ENCODE measurements at places on chromosomes 4 and X.

GRCh38 chrX:89034679-89035078 lies 287.7 kb downstream of the CPXCR1 start:
- no peak for DNase-seq

DNA sequence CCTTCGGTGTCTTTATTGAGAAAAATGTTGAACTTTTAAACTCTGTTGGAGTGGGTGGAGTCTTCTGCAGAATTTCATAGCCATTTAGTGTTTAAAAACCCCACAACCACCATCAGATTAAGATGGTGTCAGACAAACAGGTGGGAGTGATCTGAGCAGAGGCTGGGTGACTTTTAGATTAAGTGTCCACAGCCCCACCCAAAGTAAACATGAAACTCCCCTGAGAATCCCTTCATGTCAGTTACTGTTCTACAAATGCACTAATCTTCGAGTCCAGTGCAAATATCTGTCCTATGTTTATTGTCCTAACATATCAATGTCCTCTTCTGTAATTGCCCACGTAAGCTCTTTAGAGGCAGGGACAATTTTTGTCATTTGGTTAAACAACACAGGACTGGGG lies 175.6 kb upstream of the RBPJ start:
- no peak for DNase-seq

GRCh38 chr4:73673286-73673685 lies 53.0 kb upstream of the RASSF6 start:
- DNase-seq: no peak

DNA sequence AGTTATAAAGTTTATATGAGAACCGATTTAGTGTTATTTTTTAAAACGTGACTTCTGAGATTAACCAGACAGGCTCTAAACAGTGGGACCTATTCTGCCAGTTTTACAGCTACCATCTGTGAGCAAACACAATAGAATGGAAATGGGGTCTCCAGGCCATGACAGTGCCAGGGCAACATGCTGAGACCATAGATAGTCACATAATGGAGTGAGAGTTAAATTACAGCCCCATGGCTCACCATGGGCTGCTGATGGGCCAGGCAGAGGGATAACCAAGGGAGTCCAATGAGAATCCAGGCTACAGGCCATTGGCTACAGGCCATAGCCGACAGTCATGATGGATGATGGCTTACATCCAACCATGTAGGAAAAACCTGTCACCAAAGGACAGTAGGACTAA lies 183.5 kb upstream of the NDP start:
- no peak for DNase-seq

- no peak for DNase-seq
These were observed 89.9 kb upstream of the CPEB2 start for GRCh38 chr4:14912426-14912825.

- no peak for DNase-seq
These were observed 42.7 kb upstream of the NKAP start for GRCh38 chrX:119986203-119986602.

- DNase-seq: peak; percentile 36
These were observed 1.2 kb downstream of the PRPS1 start for GRCh38 chrX:107629540-107629909.

GRCh38 chrX:126718440-126718839 lies 101.1 kb upstream of the PRR32 start:
- no peak for DNase-seq

GRCh38 chr4:2831611-2832308 lies 11.9 kb upstream of the ADD1 start:
- no peak for DNase-seq

DNA sequence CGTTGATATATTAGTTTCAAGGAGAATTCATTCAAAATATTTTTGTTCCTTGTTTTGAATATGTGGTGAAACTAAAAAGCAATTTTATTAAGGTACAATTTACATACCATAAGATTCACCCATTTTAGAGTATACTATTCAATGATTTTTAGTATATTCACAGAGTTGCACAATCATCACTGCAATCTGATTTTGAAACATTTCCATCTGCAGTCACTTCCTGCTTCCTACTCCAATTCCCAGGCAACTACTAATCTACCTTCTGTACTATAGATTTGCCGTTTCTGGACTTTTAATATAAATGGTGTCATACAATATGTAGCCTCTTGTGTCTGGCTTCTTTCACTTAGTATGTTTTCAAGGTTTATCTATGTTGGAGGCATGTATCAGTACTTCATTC lies 71.3 kb downstream of the SLC9A7 start:
- peak; percentile 6 for DNase-seq

DNA sequence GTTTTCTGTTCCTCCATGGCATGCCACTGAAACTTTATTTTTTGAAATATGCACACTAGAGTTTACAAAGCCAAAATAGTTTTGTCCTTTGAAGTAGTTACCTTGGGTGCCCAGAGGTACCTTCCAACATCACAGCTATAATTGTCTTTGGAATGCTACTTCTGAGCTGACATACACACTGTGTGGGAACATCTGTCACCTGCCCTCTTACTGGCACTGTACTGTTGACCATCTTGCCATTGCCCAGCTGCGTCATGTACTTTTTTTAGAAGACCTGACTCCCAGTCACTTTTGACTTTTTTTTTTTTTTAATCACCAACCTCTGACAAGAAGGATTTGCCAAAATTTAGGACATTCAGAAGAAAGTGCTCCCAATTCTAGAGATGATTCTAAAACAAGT lies 200.5 kb upstream of the CXorf66 start:
- no peak for DNase-seq

- DNase-seq: peak; percentile 42
These were observed 23.8 kb upstream of the PLAC1 start for GRCh38 chrX:134682081-134682480.

DNA sequence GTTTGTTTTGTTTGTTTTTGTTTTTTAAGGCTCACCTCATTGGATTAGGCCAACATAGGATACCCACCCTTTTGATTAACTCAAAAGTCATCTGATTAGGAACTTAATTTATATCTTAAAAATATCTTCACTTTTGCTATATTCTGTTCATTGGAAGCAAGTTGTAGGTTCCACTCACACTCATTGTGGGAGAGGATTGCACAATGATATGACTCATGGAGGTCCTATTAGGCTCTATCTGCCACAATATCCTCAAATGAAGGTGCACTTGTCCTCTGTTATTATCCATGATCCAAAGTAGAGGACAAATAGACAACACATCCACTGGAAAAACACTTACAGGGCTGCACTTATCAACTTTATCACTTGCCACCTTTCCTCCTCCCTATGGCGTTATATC lies 60.5 kb upstream of the ADAMTS3 start:
- DNase-seq: peak; percentile 13

DNA sequence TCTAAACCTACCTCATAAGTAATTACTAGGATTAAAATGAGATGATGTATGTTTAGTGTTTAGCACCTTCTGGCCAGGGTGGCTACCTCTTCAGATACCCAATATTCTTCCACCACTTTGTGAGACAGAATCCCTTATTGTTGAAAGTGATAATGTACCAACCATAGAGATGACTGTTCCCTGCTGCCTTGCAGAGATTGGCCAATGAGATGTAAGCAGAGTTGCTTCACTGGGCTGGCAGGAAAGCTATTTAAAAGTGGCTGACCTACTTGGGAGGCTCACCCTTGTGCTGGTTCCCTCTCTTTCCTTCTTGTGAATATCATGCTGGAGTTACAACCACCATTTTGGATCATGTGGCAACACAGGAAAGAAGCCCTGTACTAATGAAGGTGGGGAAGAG lies 58.9 kb downstream of the TMEM154 start:
- DNase-seq: no peak

- peak; percentile 38 for DNase-seq
These were observed 355.7 kb downstream of the GALNTL6 start for GRCh38 chr4:172168888-172169287.

DNA sequence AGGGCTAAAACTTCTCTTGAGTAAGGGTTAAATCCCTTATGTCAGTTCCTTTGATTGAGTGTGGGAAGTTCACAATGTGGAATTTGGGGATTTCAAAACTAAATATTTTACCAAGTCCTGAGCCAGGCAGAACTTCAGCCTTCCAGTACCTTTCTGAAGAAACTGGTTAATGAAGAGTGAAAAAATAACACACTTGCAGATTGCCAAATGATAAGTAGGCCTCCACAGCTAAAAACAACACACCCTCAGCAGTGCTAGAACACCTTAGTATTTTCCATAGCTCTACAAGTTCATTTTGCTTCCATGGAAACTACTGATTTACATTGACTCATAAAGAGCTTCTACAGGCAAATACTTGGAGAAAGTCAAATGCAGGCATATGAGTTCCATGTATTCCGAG lies 326.8 kb downstream of the ZNF674 start:
- no peak for DNase-seq

DNA sequence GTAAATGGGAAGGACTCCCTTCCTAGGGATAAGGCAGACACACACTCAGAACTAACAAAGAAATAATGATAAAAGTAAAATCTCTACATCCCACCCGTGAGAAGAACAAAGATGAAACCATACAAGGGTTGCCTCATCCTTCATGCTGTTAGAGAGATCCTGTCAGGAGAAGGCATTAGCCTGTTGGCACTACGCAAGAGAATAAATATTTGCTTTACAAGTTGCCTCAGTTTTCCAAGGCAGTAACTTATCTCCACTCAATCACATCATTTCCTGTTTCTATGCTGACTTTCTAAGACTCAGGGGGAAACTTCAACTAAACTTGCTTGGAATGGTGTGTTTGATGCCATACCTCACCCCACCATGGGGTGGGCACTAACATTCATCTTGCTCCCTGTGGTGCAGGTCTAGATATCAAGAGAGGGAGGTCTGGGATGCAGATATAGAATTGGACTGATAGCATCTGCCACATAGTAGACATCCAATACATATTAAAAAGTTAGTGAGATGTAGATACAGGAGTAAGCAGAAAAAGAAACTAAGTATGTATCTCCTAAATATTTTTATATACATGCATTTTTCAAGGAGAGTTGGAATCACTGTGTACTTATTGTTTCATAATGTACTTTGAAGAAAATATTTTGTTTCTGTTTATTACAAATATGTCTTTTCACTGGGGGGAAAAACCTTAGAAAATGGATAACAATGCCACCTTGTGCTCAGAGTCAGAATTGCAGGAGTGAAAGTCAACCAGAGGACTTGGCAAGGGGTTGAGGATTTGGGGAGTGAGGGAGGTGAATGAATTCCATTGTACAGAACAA lies 57.2 kb upstream of the BEX4 start:
- DNase-seq: peak; percentile 43

DNA sequence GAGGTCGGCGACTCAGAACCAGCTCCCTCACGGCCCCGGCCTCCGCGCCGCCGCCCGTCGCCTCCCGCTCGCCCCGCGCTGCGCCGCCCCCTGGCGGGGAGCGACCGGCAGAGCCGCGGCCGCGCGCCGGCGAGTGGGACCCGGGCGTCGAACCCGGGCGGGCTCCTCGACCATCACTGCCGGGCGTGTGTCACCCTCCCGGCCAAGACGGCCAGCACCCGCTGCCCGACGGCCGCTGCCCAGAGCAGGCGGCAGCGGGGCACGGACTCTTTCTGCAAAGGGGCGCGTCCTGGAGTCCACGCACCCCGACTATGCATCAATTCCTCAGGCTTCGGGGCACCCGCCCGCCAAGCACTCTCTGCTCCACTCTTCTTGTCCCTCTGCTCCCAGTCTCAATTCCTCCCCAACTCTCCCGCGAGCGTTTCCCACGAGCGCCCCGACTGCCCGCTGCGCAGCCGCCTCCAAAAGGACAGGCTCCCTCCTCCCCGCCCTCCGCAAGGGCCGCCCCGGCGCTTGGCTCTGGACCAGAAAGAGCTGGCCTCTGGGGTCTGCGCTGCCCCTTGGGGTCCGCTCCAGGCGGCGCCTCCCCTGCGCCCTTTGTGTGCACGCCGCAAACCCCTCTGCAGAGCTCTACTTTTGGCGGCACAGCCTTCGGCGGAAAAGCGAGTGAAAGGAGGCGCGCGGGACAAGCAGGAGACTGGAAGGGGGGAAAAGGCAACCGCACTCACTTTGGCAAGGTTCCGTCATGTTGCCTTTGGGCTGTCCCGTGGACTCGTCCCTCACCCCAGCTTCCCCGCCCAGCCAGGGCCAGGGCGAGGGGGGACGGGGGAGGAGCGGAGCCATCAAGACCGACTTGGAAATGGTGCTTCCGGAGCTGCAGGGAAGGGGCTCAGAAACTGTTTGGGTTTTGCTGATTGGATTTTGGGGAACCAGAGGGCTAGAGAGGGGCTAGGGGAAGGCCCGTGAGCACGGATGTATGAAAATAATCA lies 1.0 kb downstream of the PDE5A start:
- DNase-seq: peak; percentile 81

GRCh38 chr4:25068386-25068785 lies 37.6 kb upstream of the LGI2 start:
- no peak for DNase-seq

GRCh38 chrX:2632533-2633504 lies 58.3 kb upstream of the CD99 start:
- DNase-seq: peak; percentile 43

DNA sequence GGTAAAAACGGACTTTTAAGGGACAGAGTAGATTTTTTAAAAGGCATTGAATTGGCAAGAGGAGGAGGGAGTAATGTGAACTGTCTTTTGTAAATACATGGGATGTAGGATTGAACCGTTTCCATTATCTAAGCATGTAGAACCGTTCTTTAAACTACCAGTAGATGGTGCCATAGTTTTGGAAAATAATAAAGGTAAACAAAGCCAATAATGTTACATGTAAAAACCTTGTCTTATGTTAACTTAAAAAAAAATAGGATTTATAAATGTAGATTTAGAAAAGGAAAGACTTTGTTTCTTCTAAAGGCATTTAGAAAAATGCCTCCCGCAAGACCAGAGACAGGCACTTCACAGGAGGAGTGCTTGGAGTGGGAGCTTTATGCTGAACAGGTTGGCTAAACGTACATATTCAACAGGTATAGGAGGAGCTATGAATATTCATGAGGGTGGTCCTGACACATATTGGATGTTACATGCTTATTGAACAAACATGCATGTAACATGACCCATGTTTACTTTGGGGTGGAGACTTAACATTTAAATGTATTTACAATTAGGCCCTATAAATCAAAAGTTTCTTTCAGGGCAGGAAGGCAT lies 45.5 kb upstream of the FAM241A start:
- peak; percentile 67 for DNase-seq

DNA sequence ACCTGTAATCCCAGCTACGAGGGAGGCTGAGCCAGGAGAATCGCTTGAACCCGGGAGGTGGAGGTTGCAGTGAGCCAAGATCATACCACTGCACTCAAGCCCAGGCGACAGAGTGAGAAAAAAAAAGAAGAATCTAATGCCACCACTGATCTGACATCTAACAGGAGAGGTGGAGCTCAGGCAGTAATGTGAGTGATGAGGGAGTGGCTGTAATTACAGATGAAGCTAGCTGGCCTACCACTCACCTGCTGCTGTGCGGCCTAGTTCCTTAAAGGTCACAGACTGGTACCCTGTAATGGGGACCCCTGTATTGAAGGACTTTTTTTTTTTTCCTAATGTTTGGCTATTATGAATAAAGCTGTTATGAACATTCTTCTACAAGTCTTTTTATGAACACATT lies 25.3 kb upstream of the GABRE start:
- no peak for DNase-seq

- no peak for DNase-seq
These were observed 26.2 kb downstream of the MTM1 start for GRCh38 chrX:150594584-150594983.

DNA sequence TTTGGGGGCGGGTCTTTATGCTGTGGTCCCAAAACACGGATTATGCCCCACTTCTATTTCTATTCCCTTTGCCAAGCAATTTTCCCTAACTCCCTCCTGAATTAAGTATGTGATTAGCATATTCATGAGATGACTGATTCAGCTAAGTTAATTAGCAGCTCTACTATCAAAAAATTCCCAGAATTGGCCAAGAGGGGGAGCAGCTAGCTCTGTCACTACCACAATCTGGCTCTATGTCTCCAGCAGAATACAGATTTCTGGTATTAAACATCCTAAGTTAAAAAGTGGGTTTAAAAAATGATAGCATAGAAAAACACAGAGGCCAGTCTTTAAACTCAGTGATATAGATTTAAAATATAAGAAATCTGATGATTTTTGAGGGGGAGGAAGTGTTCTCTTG lies 80.3 kb downstream of the GPC4 start:
- peak; percentile 14 for DNase-seq
